Inflammatory macrophage treated with lipopolysaccharide for 4 hours (primary cell): ENCODE measurements at places on chromosomes 7 and 10.
A peak's percentile ranks its signal among the peaks of the same experiment; 100 is the strongest.

DNA sequence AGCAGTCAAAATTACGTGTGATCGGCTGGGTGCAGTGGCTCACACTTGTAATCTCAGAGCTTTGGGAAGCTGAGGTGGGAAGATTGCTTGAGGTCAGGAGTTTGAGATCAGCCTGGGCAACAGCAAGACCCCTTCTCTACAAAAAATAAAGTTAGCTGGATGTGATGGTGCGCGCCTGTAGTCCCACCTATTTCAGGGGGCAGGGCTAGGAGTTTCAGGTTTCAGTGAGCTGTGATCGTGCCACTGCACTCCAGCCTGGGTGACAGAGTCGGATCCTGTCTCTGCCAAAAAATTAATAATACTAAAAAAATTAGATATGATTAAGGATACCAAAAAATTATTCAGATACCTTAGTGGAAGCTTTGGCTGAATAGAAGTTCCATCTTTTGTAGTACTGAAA is 136.4 kb downstream of the SDK1 start:
- DNase-seq = no peak

DNA sequence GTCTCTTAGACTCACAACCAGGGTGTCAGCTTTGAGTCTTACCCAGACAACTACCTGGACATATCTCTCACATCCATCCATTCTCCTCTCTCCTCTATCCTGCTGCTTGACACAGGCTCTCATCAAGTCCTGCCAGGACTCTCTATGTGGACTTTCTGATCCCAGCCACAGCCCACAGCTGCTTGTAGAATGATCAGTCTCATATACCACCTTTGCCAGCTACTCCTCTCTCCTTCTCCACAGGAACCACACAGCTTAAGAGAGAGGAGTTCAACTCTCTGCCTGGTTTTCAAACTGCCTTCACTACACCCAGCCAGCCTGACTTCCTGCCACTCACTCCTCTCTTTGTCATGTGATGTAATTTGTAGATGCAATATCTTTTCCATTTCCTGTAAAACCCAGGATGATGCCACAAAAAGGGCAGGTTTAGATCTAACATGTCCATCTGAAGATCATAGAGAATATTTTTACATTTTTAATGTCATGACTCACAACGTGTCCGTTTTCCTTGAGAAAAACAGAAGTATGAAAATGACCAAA is 154.0 kb downstream of the RAB11FIP2 start:
- no peak for DNase-seq

DNA sequence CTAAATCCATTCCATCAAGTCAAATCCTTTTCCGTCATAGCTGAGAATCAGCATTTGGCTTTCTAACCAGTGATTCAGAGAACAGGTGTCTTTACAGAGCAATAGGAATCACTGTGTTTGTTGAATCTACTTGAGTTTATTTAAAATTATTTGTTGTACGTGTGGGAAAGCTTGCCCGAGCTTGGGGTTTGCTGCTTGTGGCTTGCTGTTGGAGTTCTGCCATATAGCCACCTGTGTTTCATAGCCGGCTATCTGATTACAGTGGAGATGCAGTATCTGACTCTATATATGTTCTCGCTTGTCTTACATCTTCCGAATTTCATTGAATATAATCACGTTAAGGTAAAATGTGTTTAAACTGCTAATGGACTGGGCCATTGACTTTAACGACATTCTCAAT is 274.3 kb upstream of the MKI67 start:
- DNase-seq = no peak

- peak; percentile 75 for DNase-seq
These were observed 34.4 kb downstream of the ZC3HAV1 start for GRCh38 chr7:139075031-139075652.

- DNase-seq = no peak
These were observed 181.7 kb downstream of the SRPK2 start for GRCh38 chr7:105206985-105207384.
